ENCODE measurements at places on chromosomes 6 and 20.

GRCh38 chr20:57006411-57007170 lies 259.9 kb downstream of the BMP7 start:
- no peak for DNase-seq

DNA sequence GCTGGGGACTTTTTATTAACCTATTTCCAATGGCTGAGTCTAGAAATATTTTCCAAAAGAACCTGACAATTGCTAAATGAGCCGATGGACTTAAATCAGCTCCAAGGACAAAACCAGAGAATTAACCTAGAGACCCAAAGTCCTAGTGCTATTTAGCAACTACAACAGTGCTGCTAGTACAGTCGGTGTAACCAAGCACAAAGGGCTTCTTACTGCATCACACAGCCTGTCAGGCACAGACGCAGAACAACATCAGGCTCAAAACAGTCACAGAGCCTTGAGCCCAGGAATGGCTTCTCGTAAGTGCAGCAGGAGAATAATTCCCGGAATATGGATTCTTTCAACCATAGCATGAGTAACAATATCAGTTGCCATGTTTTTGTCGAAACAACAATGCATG lies 70.0 kb downstream of the GFOD1 start:
- DNase-seq: no peak

DNA sequence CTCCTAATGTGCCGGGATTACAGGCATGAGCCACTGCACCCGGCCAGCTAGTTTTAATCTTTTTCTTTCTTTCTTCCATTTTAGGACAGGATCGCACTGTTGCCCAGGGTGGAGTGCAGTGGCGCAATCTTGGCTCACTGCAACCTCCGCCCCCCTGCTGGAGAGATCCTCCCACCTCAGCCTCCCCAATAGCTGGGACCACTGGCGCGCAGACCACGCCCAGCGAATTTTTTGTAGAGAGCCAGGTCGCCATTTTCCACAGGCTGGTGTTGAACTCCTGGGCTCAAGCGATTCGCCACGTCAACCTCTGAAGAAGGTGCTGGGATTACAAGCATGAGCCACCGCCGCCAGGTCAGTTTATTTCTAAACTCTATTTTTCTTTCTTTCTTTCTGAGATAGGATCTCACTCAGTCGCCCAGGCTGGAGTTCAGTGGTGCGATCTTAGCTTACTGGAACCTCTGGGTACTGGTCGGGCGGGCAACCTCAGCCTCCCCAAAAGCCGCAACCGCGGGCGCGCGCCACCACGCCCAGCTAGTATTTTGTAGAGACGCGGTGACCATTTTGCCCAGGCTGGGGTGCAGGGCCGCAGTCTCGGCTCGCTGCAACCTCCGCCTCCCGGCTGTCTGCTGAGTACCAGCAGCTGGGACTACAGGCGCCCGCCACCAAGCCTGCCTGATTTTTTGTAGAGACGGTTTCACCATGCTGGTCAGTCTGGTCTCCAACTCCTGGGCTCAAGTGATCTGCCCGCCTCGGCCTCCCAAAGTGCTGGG lies 20.0 kb upstream of the LIN28B start:
- no peak for DNase-seq

- DNase-seq: no peak
Observed at GRCh38 chr20:35013421-35014411, 58.0 kb downstream of the MYH7B start.

DNA sequence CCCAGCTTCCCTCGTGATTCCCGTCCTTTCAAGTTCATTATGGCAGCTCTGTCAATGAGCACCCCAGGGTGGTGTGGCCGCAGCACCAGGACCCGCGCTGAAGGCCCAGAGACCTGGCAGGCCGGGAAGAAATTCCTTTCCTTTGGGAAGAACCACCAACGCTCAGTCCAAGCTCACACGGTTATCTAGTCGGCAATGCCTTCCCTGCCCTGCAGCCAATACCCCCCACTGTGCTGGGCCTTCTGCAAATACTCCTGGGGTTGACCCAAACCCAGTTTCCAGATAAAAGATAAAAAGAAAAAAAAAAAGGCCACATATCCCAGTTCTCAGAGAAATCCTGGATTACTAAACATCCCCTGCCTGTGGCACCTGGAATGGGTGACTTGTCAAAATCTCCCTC lies 28.7 kb downstream of the PXDC1 start:
- DNase-seq: no peak

- no peak for DNase-seq
Observed at GRCh38 chr6:138987080-138987642, 892 bp downstream of the REPS1 start.

DNA sequence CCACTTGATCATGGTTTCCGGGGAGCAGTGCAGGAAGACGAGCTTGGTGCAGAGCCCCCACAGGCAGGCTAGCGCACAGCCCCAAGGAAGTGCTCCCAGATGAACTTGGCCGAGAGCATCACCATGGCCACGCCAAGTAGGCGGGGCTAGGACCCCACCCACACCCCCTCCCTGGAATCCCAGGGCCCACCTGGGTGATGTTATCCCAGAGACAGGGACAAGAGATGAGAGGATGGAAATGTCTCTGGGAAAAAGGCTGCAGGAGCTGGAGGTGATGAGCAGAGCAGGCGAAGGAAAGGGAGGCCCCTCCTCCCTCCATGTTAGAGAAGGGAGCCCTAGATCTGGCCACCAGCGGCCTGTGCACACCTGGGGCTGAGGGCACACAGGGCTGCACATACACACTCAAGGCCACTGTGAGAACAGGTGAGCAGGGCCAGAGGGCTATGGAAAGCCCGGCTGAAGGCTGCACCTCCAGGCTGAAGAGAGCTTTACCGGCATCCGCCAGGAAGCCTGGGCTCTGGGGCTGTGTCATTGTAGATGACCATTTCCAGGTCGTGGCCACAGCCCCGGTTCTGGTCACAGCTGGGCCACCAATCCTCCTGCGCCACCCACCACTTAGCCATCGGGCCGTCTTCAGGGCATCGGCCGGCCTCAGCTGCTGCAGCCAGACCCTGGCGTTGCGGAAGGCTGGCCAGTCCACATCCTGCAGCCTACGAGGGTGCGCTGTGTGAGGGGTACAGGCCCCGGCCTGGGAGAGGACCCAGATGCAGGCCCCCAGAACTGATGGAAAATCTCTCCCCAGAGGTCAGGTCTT lies 24.9 kb downstream of the NPEPL1 start:
- no peak for DNase-seq

GRCh38 chr6:169638388-169638787 lies 63.4 kb downstream of the WDR27 start:
- DNase-seq: no peak

- no peak for DNase-seq
Observed at GRCh38 chr20:48807586-48808381, 20.0 kb downstream of the PREX1 start.

GRCh38 chr20:39268491-39268951 lies 306.4 kb downstream of the DHX35 start:
- no peak for DNase-seq

GRCh38 chr6:133634474-133634873 lies 254.4 kb upstream of the TCF21 start:
- no peak for DNase-seq

DNA sequence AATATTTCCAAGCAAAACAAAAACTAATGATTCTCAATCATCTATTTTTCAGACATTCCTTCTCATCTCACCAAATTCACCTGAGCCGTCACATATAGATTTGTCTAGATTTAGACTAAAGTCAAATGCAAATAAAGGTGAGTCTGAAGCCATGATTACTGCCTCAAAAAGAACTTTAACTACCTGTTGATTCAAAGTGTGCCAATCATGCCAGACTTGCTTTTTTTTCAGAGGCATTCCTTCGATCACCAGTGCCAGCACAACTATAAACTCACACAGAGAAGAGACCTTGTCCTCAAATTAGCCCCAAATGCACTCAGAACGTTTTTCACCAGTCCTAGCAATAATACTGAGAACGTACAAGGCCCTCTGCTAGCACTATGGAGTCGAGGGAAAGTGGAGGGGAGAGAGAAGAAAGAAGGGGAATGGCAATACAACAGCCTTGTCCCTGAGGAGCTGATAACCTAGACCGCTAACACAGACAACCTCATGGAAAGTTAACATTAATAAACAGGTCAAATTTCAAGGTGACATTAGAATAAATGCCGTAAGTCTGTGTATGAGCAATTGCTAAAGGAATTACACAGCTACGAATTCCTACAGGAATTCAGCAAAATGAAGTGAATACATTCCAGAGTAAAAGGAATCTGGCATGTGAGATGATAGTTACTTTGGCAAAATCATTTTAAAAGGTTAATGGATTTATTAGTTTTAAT lies 60.9 kb downstream of the EPB41L2 start:
- DNase-seq: no peak

DNA sequence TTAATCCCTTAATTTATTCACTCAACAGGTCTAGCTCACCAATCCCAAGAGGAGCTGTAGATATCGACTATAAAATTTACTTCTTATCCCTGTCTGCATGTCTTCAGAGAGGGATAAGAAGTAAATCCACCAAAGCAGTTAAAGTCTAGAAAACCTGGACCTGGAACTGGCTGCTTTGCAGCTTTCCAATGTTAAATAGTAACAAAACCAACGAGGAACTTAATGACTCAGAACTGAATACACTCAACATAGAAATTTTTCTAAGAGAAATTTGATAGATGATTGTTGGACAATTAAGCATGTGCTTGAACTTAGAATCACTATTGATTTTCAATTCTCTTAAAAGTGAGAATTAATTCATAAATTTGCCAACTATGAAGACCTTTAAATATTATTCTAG lies 11.5 kb upstream of the TMEM244 start:
- no peak for DNase-seq

GRCh38 chr6:128305976-128306375 lies 214.4 kb downstream of the PTPRK start:
- no peak for DNase-seq

Measured in NCI-H774 (cell line).